ENCODE measurements at places on chromosomes 2 and 18.

DNA sequence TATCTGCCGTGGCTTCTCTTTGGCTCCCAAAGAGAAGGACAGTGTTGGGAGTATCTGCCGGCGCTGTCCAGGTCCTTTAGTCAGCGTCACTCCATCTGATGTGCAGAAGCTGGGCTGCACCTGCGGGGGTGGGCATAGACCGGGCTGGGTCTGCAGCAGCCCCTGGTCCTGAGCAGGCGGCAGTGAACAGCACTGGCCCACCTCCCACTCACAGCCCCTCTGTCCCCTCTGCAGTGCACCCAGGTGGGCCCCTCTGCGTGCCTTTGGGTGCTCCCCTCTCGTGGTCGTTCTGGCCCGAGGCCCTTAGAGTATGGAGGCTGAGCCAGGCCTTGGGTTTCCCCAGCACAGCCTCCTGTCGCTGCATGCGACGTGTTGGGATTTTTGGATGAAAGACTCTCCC is 95.7 kb downstream of the USP40 start:
- DNase-seq: no peak

DNA sequence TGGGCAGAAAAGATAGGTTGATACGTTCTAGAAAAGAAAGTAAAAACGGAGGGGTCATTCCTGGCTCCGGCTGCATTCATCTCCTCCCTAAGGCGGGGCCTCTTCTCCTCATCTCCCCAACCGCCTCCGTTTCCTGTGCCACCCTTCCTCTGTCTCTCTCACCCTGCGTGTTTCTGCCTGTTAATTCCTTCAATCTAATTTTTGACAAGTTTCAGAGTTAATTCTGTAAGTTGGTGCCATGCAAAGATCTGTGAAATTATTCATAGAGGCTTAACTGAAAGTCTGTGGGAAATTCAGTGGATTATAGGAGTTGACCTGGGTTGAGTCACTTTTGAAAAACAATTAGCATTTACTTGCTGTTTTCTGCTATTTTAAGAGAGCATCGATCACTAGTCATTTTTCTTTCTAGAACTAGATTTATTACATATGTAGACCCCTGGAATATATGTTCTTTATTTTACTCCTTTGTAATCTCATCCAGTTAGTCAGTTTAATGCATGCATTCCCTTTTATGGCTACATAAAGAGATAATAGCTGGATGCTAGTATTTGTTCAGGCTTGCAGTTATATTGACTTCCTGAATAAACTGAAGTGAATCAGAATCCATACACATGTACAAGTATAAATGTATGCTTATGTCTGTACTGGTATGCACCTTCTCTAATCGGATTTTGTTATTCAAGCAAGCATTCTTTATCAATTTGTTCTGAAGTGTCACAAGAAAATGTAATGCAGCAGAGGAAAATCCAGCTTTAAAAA is 91.1 kb downstream of the EML6 start:
- DNase-seq: no peak

DNA sequence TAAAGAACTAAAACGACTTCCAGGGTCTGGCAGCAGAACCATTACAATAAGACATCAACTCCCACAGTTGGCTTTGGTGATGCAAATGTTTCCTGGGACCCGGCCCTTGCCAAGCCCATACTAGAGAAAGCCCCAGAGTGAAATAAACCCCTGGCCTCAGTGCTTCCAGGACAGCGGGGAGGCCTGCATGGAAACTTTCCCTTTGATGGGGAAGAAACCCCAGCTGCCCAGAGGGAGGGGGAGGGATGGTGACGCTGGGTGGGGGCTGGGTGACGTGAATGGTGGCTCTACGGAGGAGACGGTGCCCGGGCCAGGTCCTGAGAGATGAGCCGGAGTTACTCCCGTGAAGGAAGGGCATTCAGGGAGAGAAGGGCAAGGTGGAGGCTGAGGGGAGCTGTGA is 27.5 kb downstream of the INHBB start:
- no peak for DNase-seq

- no peak for DNase-seq
Measured at GRCh38 chr18:52334896-52335295, 5.1 kb upstream of the DCC start.

DNA sequence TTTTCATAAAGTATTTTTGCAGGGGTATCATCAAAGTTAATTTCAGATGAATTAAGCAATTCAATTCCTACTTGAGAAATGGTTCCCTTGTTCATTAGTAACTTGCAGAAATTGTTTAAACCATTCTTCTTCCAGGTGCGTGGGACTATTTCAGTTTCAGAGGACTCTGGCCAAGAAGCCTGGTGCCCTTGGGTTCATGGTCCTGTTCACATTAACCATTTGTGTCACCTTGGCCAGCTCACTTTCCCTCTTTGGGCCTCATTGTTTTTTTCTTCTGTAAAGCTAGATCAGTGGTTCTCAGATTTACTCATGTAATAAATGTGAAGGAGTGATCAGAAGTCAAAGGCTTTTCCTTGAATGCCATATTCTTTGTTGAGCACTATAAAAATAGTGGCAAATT is 112.4 kb upstream of the BZW1 start:
- DNase-seq: no peak

- DNase-seq: no peak
Measured at GRCh38 chr2:238863231-238863630, 15.3 kb downstream of the TWIST2 start.

DNA sequence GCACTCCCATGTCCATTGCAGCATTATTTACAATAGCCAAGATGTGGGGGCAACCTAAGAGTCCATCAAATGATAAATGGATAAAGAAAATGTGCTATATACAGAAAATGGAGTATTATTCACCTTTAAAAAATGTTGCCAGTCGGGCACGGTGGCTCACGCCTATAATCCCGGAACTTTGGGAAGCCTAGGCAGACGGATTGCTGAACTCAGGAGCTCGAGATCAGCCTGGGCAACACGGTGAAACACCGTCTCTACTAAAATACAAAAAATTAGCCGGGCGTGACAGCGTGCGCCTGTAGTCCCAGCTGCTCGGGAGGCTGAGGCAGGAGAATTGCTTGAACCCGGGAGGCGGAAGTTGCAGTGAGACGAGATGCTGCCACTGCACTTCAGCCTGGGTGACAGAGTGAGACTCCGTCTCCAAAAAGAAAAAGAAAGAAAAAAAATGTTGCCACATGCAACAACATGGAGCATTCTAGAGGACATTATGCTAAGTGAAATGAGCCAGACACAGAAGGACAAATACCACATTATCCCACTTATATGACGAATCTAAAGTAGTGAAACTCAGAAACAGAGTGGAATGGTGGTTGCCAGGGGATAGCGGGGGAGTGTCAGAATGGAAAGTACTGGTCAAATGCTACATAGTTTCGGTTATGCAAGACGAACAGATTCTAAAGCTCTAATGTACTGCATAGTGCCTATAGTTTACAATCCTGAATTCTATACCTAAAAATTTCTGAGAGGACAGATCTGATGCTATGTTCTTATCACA is 1385.6 kb upstream of the TMEFF2 start:
- DNase-seq: no peak

DNA sequence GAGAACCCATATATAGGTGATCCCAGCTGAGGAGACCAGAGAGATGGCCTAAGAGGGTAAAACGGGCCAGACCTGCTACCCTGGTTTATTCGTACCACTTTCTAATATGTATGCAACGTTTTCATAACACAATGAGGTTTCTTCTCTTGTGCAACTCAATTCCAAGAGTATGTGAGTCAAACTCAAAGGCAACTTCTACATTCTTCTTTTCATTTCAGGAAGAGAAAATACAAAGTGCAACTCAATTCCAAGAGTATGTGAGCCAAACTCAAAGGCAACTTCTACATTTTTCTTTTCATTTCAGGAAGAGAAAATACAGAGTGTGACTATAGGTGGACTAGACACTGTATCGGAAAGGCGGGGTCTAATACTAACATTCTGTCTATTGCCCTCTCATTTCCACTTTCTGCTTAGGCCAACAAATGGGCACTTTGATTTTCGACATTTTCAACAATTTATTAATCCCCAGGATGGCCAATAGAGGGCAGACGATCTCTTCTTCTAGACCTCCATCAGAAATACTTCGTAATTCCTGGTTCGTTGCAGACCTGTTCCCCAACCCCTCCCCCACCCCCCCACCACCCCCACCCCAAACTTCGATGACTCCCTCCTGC is 3.7 kb upstream of the CRIM1 start:
- no peak for DNase-seq

DNA sequence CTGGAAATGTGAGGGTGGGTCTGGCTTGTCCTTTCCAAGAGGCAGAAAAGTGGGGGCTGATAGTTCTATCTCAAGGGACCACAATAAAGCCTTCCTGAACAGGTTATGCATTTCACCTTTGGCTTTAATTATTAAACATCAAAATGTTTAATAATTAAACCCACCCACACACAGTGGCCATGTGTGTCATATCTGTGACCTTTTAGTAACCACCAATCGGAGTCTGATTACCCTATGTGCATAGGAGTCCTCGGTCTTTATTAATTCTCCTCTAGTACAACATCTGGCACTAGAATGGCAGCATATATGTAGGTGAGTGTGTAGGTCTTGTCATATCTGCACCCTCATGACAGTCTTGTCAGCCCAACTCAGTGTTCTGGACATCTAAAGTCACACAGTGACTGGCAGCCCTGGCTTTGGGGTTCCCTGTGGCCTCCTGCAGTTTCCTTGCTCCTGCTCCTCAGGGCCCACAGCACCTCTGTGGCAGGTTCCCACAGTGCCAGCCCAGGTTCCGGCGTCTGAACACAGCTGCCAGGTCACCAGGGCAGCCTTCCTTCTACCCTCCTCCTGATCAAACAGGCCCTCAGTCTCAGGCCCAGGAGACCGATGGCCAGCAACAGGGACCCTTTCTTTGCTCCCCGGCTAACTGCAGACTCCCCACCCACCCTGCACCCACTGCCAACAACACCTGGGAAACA is 100.9 kb downstream of the MTCL1 start:
- DNase-seq: no peak

GRCh38 chr2:69786052-69786560 is 43.4 kb upstream of the GMCL1 start:
- DNase-seq: no peak

- DNase-seq: no peak
Measured at GRCh38 chr18:59051470-59052165, 88.1 kb upstream of the SEC11C start.

- no peak for DNase-seq
Measured at GRCh38 chr2:36615222-36615621, 17.3 kb upstream of the FEZ2 start.

- DNase-seq: no peak
Measured at GRCh38 chr2:240301256-240301795, 134.1 kb upstream of the GPC1 start.

DNA sequence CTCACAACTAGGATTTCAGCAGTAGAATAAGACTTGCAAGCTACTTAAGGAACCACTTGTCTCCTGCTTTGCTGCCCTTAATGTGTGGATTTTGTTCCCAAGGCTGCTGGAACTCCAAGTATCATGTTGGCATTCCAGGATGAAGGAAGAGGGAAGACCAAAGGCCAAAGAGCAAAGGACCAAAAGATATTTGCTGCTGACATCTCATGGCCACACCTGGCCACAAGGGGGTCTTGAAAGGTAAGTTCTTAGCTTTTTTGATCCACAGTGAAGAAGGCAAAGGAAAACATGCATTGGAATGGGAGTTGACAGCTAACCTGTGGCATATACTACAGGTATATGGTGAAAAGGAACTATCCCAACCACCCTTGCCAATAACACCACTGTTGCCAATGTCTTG is 3.9 kb upstream of the MATN3 start:
- DNase-seq: no peak

- no peak for DNase-seq
Measured at GRCh38 chr18:46680784-46681695, 24.0 kb upstream of the LOXHD1 start.

DNA sequence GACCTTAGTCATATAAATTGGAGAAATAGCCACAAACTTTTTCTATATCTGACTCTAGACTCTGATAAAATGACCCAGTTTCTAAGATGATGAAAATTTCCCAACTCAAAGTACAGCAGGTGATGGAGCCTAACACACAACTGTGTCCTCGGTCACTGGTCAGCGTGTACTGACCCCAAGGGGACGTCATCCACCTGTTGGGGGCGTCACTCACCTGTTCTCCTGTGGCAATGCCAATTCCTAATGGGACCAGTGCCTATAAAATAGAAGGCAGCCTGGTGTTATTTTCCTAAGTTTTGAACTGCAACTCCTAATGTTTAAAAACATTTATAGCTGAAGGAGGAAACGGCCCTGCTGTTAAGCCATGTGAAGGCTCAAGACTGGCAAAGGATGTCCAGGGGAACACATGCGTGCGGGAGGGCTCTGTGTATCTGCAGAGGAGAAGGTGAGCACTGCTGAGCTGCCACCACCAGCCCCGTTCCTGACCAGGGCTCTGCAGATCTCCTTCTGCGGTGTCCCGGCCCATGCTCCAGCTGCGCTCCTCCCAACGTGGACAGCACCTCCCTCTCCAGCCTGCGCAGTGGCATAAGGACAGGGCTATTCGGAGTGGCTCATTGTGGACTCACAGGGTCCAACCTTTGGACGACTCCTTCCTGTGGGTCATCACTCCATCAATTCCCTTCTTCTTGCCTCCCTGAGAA is 21.2 kb downstream of the TYMS start:
- no peak for DNase-seq

GRCh38 chr2:158973116-158973956 is 4.9 kb downstream of the TANC1 start:
- no peak for DNase-seq
